Kidney capillary endothelial cell (primary cell): ENCODE measurements at places on chromosomes 2 and 18.

- no peak for DNase-seq
Observed at GRCh38 chr18:5541644-5542043, 2.2 kb downstream of the EPB41L3 start.

DNA sequence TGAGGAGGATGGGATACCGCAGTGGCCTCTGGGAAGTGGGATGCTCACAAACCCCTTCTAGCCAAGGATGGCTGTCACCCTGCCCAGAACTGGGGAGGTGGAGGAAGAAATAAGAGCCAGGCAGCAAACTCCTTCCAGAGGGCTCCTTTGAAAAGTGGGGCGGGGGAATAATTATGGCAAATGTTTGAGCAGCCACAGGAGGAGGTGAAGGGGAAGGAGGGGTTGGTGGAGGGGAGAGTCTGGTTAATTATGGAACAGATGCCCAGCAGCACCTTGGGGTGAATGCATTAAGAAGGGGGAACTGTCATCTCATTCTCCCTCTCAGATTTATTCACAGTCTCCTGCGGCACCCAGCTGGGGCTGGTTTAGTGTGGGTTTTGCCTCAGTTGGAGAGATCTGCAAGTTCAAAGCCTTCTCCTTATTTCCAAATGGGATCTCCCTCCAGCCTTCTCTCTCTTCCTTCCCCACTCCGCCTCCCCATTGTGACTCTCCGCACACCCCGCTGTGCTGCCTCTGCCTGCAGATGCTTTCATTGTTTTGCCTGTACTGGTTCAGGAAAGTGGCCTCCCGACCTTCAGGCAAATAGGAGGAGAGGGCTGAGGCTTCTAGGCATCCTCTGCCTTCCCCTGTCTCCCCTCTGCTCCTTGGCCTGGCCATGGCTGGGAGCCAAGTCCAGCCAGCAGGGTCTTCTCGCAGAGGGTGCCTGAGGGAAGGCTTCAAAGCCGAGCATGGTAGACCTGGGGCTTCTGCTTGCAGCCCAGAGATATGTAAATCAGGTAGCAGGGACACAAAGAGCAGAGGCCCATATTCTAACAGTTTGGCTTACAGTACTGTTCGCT is 457.2 kb upstream of the MEX3C start:
- DNase-seq = no peak

DNA sequence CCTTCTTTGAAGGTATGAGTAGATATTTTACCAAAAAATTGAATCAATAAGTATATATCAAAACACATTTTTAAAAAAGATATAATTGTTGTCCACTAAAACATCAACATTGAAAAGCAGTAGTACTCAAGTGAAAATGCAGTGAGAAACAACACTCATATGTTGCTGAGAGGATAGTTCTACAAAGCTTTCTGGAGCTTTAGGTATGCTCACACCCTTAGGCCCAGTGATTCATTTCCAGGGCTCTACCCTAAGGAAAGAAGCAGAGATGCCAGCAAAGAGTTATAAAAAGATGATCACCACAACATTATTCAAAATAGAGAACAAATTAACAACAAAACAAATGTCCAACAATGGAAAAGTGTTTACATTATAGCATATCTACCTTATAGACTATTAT is 197.3 kb upstream of the CCDC150 start:
- DNase-seq = no peak

DNA sequence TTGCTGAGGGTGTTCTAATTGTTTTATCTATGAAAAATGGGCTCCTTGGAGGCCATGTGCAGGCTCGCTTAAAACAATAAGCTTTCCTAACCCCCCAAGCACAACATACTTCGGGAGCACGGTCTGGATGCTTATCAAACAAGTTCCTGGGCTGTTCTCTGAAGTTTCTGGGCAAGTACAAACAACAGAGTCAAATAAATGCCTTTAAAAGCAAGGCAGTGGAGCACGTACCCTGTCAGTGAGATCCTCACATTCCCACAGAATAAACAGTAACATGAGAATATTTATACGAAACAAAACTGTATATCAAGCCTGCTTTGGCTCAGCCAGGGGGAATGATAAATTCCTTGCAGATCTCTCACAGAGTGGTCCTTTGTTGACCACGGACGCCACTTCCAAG is 44.8 kb downstream of the FTCDNL1 start:
- DNase-seq = no peak

GRCh38 chr2:190534310-190535120 is at the start of gene NEMP2:
NEMP2 (minus strand) TSS chr2:190534722; CDS start chr2:190534655, 67 bp downstream.
- DNase-seq = peak; percentile 52

DNA sequence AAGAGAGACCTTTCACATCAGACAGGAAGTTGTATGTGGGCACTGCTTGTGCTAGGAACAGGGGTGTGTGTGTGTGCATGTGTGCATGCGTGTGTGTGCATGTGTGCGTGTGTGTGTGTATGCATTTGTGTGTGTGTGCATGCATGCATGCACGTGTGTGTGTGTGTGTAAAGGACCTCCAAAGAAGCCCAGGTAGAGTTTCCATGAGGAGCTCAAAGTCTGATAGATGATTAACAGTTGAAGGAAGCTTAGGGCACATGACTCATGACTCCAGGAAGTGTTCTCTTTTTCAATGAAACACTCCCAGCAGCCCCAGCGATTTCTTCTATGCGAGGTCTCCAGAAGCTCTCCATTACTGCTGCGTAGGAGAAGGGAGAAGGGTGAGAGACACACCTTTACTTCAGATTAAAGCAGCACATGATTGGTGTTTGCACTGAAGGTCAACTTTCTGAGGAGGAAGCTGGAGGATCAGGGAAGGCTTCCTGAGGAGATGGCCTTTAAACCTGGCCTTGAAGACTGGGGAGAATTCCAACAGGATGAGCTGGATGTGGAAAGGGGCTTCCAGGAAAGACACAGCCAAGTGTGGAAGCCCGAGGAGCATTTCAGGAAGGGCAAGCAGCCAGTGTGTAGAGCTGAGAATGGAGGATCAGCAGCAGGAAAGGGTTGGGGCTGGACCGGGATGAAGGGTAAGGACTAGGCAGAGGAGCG is 77.7 kb downstream of the SMAD4 start:
- DNase-seq = peak; percentile 52

DNA sequence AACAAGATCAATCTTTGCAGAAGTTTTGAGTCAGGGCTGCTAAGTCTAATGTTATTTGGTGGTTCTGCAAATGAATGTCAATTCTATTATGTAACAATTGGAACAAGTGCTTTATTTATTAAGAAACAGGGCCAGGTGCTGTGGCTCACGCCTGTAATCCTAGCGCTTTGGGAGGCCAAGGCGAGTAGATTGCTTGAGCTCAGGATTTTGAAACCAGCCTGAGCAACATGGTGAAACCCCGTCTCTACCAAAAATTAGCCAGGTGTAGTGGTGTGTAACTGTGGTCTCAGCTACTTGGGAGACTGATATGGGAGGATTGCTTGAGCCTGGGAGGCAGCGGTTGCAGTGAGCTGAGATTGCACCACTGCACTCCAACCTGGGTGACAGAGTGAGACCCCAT is 13.2 kb upstream of the RNF103 start:
- DNase-seq = no peak

- DNase-seq = no peak
Observed at GRCh38 chr2:56671973-56672569, 488.3 kb downstream of the CCDC85A start.

DNA sequence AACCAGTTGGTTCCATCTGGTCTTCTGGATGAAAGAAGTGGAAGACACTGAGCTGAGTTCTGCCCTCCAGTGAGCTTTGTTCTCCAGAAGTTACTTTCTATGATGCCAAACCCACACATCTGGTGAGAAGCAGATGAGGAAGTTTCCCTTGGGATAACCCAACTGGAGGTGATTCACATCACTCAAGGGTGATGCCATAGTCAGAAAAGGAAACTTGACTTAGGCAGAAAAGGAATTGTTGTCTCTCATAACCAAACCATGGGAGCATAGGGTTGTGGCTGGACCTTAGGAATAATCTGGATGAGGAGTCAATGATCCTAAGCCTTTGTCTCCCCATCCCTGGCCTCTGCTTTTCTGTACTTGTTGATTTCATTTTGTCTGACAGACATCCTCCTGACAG is 43.7 kb downstream of the CDC42EP3 start:
- DNase-seq = peak; percentile 20

DNA sequence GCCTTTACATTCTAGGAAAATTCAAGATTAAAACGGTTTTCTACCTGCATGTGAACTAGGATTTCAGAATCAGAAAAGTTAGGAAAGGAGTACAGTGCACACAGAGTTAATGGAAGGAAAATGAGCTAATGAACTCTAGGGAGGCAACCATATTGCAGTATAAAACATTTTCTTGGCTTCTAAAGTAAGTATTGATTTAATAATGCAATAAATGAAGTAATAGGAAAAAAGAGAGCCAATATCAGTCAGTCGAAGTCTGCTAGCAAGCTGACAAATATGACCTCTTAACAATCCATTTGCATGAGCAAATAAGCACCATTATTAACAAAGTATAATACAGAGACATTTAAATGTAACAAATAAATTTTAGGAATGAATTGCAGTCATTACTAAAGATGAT is 80.2 kb upstream of the COL3A1 start:
- no peak for DNase-seq

GRCh38 chr2:225602205-225602604 is 202.7 kb downstream of the NYAP2 start:
- DNase-seq = no peak

DNA sequence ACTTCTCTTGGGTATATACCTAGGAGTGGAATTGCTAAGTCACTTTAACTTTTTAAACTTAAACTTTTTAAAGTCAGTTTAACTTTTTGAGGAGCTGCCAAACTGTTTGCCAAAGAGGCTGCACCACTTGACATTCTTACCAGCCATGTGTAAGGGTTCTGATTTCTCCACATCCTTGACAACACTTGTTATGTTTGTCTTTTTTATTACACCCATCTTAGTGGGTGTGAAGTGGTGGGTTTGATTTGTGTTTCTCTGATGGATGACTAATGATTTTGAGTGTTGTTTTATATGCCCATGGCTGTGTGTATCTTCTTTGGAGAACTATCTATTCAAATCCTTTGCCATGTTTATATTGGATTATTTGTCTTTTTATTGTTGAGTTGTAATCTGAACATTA is 13.6 kb downstream of the ASAP2 start:
- no peak for DNase-seq

DNA sequence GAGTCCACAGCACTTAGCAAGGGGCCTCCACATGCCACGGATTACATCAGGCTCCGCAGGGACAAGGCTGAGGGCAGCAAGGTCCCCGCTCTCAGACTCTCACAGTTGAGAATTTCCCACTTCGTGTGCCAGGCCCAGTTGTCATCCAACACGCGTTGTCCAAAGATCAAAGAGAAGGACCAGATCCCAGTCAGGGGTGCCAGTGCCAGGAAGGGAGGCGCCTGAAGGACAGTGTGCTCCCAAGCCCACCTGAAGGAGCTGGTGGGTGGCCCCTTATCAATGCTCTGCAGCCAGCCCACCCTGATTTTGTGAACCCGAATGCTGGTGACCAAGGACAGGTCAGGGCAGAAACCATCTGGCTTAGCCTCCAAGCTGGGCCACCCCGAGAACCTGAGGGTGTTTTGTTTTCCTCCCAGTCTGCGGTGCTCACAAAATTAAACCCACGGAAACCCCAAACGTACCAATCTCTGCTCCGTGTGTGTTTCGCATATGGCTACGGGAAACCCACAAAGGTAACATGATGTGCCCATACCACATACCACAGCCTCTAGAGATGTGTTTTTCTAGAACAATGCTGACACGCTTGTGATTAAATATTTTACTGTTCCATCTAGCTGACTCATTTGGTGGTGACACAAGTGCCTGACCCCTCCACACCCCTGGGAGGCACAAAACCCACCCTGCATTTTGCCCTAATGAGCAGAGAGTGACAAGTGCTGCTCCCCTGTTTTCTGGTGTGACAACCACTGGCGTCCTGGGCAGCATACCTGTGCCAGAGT is 24.5 kb downstream of the CRACDL start:
- DNase-seq = no peak

- peak; percentile 28 for DNase-seq
Observed at GRCh38 chr2:196849895-196850294, 40.7 kb upstream of the C2orf66 start.

DNA sequence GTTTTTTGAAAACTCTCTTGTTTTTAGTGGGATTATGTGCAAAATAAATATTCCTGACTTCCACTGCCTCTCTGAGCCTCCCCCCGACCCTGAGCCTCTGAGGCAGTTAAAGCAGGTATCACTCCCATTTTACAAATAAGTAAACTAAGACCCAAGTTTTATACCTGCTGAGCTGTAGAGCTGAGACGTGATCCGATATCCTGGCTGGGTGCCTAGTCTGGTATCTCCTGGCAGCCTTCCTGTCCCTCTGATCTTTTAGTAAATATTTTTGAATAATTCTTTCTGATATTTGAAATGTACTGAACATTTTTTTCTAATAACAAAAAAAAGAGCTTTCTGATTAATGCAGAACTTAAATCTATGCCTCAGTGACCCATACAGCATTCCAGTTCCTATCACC is 108.3 kb upstream of the NOSTRIN start:
- no peak for DNase-seq

GRCh38 chr18:75165926-75166325 is 43.0 kb downstream of the PTGR3 start:
- no peak for DNase-seq
